ENCODE measurements at places on chromosomes 5 and 9.

DNA sequence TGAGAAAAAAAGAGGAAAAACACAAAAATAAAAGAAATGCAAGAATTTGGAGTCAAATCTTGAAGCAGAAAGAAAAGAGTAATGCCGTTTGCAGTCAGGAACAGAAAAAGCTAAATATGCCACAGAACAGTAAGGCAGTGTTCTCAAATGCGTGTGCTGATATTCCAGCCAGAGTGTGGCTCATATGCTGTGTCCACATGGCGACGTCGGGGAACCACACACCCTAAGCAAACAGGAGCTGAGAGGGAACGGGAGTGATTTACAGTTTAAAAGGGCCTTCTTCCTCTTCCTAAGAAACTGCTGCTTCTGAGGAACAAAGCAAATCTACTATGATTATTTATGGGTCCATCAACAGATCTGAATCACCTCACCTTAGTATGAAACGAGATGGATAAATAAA, 42.7 kb downstream of the DDX31 start:
- H3K4me3 ChIP-seq: no peak overlapping the region
- peaks cover 43% of the 10 kb centered on the region for H3K36me3 ChIP-seq
- DNase-seq: no peak
- H3K27me3 ChIP-seq: no peaks in the 10 kb centered on the region
- no peaks in the 10 kb centered on the region for H3K4me1 ChIP-seq

DNA sequence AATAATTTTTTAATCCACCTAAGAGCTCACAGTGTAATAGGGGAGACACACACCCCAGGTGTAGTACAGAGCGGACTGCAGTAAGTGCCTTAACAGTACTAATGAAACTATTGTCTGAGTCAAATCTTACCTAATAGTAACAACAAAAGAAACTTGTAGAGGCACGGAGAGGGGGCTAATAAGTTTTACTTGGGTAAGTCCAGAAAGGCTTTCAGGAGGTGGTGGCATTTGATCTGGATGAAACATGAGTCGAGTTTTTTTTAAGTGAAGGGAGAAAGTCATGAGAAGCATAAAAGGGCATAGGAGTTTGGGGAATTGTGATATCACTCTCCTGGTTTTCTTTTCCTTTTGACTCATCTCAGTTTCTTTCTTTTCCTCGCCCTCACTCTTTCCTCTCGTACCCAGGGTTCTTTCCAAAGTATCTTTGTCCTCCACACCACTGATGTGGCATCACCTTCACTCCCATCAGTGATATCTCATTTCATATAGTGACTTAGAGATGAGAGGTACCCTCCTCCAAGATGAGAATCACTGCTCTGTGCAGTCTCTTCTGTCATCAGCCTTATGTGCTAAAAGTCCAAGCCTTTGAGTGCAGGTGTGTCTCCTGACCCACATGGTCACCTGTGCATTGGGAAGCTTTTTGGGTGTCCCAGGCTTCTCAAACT, 2.0 kb downstream of the CTNNA1 start:
- no peak overlapping the region for H3K27ac ChIP-seq
- H3K27me3 ChIP-seq: peaks cover 13% of the 10 kb centered on the region
- no peak for DNase-seq
- peaks cover 2% of the 10 kb centered on the region for H3K36me3 ChIP-seq
- peaks cover 34% of the 10 kb centered on the region for H3K4me1 ChIP-seq

DNA sequence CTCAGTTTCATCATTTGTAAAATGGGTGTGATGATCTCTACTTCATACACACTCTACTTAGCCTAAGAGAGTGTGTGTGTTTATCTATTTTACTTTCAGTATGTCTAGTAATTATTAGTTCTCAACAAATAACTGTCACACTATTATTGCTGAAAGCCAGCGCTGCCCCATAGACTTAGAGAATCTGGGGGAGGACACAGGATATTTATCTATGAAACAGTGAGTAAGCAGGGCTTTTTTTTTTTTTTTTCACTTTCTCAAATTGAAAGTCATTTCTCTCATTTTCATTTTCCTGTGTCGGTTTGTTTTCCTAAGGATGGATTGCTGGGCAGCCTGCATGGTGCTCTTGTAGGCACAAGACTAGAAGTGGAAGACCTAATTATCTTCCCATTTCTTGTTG, 248.4 kb upstream of the RPS23 start:
- H3K27ac ChIP-seq: no peak overlapping the region
- no peaks in the 10 kb centered on the region for H3K36me3 ChIP-seq
- no peak for DNase-seq
- no peaks in the 10 kb centered on the region for H3K27me3 ChIP-seq
- no peak overlapping the region for H3K4me3 ChIP-seq

- no peak overlapping the region for H3K4me3 ChIP-seq
- DNase-seq: no peak
- no peaks in the 10 kb centered on the region for H3K27me3 ChIP-seq
- H3K4me1 ChIP-seq: peaks cover 41% of the 10 kb centered on the region
Observed at GRCh38 chr5:171946000-171946781, 60.2 kb downstream of the FBXW11 start.

GRCh38 chr9:81266674-81267073, 422.7 kb downstream of the TLE1 start:
- H3K36me3 ChIP-seq: no peaks in the 10 kb centered on the region
- no peaks in the 10 kb centered on the region for H3K27me3 ChIP-seq
- no peak overlapping the region for H3K4me3 ChIP-seq
- H3K4me1 ChIP-seq: no peaks in the 10 kb centered on the region
- no peak overlapping the region for H3K27ac ChIP-seq

All from central memory CD8-positive, alpha-beta T cell (primary cell).